ENCODE measurements at places on chromosomes 4 and X.

DNA sequence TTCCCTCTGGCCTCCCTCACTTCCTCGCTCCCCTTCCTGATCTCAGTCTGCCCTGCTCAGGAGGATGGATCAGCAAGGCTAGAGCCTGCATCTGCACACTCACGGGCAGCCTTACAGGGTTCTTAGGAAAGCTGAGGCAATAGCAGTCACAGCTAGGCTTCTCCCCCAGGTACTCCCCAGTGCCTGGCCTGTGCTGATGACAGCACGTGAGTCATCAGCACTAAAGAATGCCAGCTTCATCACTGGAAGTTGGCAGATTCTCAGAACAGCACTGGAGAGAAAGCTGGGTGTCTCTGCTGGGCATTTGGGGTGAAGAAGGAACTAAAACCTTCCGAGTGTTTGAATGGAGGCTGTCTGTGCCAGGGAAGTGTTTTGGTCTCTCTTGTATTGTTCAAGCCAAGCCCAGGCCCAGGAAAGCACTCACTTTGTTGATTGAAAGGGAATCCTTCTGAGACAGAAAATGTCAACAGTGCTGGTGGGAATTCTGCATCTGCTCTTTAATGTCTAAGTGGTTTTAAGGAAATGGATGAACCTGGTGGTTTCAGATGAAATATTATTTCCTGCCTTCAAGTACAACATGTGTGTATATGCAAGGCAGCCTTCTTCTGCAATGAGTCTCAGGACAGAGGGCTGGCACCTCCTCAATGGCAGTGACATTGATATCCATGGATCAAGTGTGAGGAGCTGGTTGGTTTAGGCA lies 73.0 kb upstream of the SCOC start:
- DNase-seq: no peak

GRCh38 chrX:15464704-15465103 lies 28.4 kb downstream of the PIR start:
- DNase-seq: no peak

DNA sequence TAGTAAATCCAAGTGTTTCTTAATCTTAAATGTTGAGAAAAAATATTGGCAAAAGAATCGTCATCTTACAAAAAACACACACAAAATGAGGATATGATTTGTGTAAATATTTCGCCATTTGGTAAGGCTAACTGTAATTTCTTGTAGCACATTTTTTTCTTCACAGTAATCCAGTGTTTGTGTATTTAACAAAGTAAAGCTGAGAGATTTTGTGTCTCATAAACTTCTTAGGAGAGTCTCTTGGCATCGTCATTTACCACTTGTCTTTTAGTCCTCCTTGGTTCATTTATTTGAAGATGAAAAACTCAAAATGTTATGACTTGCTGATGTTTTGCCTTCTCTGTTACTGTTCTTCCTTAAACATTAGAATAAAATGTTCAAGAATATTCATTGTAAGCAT lies 326.7 kb upstream of the PITX2 start:
- no peak for DNase-seq

- no peak for DNase-seq
Observed at GRCh38 chr4:52946855-52947254, 84.7 kb downstream of the RASL11B start.

DNA sequence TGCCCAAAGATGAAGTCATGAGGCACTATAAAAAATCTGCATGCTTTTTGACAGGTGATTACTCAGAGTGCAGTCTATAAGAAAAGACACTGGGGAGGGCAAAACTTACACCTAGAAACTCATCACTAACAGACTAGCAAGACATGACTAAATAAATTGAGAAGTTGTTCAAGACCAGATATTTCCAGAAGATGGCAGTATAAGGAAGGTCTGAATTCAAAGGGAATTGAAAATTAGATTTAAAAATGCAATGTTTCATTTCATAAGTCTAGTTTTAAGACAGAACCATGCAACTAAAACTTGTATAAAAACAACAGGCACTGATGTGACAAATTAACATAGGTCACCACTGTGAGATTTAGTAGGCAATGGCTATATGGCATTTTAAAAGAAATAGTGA lies 232.5 kb upstream of the POF1B start:
- peak; percentile 10 for DNase-seq

- no peak for DNase-seq
Observed at GRCh38 chrX:155886409-155886808, 5.3 kb downstream of the VAMP7 start.

DNA sequence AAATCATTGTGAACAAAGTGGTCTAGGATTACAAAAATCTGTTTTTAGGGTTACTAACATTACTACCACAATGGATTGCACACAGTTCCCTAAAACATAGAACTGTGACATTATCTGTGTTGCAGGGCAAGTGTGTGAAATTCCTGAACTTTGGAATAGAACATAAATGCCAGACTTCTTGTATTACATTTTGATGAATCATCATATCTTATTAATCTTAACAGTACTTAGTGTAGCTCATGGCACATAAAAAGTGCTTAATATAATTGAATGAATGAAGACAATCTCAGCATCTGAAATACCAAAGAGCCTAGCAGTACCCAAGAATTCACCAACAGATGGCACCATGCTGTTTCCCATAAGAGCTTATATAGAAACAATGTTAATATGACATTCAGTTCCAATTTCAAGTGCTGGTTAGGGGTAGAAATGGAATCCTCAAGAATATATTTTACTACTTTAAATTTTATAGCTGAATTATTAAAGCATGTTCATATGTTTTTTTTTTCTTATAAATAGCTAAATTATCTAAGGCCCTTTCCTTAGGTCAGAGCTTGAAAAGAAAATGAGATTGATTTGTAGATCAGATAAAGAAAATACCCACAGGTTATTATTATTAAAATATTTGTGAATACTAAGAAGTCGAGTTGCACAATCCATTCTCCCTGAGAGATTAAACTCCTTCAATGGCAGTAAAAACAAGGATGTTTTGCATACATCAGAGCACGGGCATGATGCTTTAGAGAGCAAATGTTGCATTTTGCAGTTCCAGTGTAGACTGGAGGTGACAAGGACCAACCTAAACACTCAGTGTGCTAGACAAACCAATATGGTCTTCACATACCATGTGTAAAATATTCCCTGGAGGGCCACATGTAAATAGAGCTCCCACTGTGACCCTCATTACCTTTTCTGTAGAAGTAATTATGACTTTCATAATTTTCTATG lies 25.7 kb upstream of the SHISA3 start:
- peak; percentile 63 for DNase-seq

DNA sequence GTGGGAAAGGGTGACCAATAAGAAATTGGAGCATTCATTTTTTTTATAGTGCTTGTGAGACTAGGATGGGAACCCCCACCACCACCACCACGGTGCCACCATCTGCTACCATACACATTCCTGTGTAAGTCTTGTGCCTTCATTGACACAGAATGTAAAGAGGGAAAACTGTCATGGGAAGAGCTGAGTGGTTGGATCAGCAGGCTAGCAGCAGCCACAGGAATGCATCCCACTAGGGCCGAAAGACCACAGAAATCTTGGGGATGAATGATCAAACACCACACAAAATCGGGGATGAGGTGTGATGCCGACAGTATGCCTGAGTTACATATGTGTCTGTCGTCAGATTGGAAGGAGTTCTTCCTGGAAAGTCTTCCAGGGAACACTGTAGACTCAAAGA lies 69.2 kb downstream of the SRPX start:
- no peak for DNase-seq

- no peak for DNase-seq
Observed at GRCh38 chrX:107565015-107565414, 63.3 kb upstream of the PRPS1 start.

DNA sequence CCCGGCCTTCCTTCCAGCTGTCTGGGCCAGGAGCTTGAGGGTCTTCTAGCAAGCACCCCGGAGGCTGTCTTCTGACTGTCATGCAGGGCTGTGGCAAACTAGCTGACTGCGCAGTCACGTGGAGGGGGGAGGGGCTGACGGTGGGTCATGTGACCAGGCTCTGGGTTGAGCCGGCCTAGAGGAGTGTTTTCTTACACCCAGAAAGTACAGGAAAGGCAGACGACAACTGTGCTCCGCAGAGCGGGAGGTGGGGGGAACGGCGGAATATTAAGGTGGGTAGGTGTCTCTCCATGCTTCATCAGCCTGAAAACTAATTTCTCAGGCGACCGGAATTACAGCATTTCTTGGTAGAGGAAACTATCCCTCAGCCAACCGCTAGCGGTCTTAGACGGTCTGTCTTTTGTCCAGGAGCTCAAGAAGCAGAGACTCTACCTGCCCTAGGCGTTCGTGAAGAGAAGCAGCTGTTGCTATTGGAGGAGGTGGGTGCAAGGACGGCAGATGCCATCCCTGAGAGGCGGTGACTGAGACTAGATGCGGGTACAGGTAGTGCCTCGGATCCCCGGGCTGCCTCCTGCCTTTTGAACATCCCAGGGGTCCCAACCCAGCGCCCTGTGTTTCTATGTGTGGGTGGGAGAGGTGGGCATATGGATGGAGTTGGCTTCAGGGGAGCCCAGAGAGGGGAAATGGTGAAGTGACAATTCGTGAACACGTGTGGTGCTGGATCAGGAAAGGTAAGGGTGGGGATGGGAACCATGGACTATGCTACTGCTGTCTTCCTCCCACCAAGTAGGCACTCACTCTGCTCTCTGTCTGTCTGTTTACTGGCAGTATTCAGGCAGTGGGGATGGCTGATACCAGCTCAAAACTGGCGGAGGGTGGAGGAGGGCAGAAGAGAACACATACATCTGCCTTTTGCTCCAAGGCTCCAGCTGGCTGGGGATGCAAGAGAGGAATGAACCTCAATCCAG lies 8.8 kb downstream of the GPRASP1 start:
- no peak for DNase-seq

DNA sequence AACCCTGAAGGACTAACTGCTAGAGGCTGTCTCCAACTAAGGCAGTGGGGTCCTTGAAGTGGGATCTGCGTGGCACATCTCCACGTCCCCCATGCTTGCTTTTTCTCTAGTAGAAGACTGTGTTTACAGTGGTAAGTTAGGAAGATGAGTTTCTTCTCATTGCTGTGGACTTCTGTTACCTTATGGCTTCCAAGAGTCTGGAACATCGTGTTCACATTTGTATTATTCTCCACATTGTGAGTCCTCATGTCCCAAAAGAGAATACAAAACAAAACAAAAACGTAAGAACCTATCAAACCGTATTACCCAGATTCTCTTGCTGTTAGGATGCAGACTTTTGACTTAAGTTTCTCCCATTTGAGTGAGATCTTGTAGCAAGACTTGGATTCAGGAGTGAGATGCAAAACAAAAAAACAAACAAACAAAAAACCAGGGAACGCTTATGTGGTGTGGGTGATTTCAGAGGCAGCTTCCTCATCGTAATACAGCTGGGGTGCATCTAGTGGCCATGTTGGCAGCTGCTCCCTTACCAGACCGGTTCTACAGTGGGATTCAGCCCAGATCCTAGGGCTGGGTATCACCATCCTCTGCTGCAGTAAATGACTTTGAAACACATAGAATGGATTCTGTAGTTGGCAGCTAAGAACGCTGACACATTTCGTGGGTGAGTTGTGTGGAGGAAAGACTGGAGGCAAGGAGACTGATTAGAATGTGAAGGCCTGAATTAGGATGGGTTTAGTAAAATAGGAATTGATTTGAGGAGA lies 41.3 kb downstream of the TMEM131L start:
- no peak for DNase-seq

- no peak for DNase-seq
Observed at GRCh38 chr4:14277505-14277904, 650.0 kb upstream of the BOD1L1 start.

GRCh38 chrX:6292599-6292998 lies 63.9 kb upstream of the NLGN4X start:
- DNase-seq: no peak

DNA sequence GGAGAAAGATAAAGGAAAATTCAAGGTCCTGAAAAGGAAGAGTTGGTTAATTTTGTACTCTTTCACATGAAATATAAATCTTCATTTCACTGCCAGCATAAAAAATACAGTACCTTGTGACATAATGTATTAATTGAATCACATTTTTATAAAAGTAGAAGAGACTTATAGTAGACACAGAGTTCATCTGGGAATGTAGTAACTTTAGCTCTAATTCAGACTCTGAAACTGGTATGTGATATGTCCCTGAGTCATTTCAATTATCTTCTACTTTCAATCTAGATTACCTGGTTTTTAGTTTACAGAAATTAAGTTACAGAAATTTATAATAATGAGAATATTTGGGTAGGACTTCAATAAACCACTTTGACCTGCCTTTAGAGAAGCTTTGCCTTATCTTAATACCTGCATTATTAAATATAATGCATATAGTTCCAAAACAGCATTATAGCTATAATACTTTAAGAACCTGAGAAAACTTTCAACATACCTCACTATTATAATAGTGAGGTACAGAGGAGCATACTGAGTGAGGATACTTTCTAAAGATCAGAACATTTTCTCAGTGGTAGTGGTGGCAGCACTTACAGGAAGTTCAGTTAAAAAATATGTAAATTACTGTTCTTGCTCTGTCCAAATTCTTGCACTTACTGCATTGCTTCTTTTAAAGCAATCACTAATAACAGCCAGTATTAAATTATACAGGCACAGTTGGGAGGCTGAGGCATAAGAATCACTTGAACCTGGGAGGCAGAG lies 11.2 kb downstream of the NEK1 start:
- no peak for DNase-seq

- DNase-seq: no peak
Observed at GRCh38 chr4:60544981-60545380, 655.1 kb upstream of the ADGRL3 start.

- no peak for DNase-seq
Observed at GRCh38 chr4:174023641-174024040, 259.8 kb downstream of the FBXO8 start.

DNA sequence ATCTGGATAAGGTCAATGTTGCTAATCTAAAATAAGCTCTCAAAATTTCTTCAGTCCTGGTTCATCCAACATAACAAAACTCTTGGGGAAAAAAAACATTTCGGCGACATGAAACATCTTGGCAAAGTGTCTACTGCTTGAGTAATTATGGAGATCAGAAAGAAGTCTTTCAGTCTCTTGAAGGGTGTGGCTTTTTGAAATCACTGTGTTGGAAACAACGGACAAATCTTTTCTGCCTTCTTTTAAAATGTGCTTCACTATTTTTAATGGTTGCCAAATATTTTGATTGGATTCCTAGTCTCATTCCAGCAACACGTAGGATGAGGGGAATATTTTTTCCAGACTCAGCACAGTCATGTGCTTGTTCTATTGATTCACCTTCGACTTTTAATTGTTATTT lies 138.6 kb downstream of the KLHL8 start:
- DNase-seq: no peak

- DNase-seq: no peak
Observed at GRCh38 chr4:172998527-172999469, 169.8 kb upstream of the GALNT7 start.

DNA sequence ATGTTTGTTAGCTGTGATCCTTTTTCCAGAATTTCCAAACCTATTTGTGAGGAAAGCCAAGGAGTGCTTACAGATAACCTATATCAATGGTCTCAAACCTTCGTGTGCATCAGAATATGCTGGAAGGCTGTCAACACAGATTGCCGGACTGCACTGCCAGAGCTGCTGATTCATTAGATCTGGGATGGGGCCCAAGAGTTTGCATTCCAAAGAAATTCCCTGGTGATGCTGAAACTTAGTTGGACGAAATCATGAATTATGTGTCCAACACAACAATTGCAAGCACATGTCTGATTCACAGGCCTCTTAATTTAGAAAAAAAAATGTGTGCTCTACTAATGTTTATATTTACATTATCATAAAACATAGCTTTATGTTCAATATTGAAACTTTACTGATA lies 544.0 kb upstream of the AMOT start:
- no peak for DNase-seq

- DNase-seq: no peak
Observed at GRCh38 chr4:63693321-63693720, 715.9 kb downstream of the TECRL start.

GRCh38 chrX:42276982-42277690 lies 353.8 kb upstream of the CASK start:
- no peak for DNase-seq

GRCh38 chr4:86948276-86948675 lies 13.5 kb downstream of the AFF1 start:
- no peak for DNase-seq

Measured in T47D (cell line).